GM12878 (cell line): ENCODE measurements at places on chromosomes 3 and 15. TPM values are rescaled to one million over a fixed set of nuclear protein-coding genes. Genes with fewer than 3 reads are reported as not detected.
A peak's percentile ranks its signal among the peaks of the same experiment; 100 is the strongest.

The SEC62 gene
- total RNA-seq, result 68.8 and 74.6 TPM in 2 replicates

The FAM81A gene
- 19.9 and 20.2 TPM in 2 replicates for total RNA-seq

GRCh38 chr3:114332342-114333179, 38.7 kb downstream of the TIGIT start:
- H3K4me1 ChIP-seq, result peaks cover 17% of the 10 kb centered on the region; the same call in 1 of the 2 replicates
- no peak overlapping the region for H3K4me3 ChIP-seq
- no peaks in the 10 kb centered on the region for H3K36me3 ChIP-seq
- peak overlapping the region; percentile 51 for H3K27ac ChIP-seq
- no peak for DNase-seq

- DNase-seq, result no peak
- H3K36me3 ChIP-seq, result no peaks in the 10 kb centered on the region
- H3K4me3 ChIP-seq, result peak overlapping the region; percentile 63
- peaks cover 20% of the 10 kb centered on the region for H3K4me1 ChIP-seq
These were observed 22.6 kb downstream of the ZNF80 start for GRCh38 chr3:114214542-114215341.

DNA sequence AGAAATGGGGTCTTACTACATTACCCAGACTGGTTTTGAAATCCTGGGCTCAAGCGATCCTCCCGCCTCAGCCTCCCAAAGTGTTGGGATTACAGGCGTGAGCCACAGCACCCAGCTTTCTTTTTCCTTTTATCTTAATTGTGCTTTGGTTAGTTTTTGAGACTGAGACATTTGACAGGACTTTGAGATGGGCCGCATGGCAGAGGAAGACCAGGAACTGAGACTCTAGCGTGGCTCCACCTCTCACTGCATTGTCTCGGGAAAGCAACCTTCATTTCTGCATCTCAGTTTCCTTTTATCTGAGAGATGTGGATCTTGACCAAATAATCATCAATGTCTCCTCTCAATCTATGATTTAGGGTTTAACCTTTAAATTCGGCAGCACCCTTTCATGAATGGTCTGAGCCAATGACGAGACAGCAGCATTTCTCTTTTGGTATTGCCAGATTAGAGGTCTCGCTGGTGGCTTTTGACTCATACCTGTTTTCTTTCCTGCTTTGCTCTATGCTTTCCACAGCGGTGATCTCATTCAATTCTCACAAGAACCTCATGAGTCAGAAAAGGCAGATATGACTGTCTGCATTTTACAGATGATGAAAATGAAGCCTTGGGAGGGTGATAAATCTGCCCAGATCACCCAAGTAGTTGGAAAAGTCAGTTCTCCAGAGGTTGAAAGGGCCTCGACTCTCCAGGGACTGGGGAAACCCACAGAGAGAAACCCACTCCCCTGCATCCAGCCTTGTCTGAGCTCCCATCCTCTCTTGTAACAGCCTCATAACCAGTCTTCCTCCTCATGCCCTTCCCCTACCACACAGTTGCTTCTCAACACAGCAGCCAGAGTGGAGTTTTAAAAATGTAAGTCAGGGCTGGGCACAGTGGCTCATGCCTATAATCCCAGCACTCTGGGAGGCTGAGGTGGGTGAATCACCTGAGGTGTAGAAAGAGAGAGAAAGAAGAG, 84.8 kb upstream of the FOXB1 start:
- peaks cover 10% of the 10 kb centered on the region for H3K4me1 ChIP-seq
- DNase-seq, result peak; percentile 57
- H3K4me3 ChIP-seq, result peak overlapping the region; percentile 41
- H3K27ac ChIP-seq, result peak overlapping the region; percentile 52
